ENCODE measurements at places on chromosomes 11 and 22.

- no peak for DNase-seq
These were observed 3.1 kb upstream of the ADORA2A start for GRCh38 chr22:24424001-24424900.

- DNase-seq = no peak
These were observed 517.4 kb downstream of the BUD13 start for GRCh38 chr11:116255321-116255953.

DNA sequence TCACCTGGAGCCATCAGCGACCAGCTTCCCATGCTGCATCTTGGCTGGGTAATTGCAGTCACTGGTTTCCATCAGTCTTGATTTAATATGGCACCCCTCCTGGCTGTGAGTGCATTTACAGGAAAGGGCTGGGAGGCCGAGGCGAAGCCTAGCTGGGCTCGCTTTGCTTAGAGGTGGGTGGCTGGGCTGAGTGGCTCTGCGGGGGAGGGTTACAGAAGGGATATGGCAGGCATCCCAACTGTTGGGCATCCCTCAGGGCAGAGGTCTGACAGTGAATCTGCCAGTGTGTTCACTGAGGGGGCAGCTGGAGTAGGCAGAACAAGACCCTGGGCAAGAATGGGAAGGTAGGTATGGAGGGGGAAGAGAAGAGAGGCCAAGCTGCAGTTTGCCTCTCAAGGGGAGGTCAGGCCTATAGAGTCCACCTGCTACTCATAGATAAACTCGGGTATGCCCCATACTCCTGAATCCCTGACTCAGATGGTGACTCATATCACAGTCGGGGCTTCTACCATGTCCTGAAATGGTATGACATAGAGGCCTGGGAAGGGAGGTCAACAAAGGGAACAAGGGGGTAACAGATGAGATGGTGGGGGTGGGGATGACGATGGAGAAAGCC is 77.5 kb upstream of the PHOX2A start:
- DNase-seq = no peak

- no peak for DNase-seq
These were observed 24.4 kb downstream of the OR8B12 start for GRCh38 chr11:124518989-124519451.

DNA sequence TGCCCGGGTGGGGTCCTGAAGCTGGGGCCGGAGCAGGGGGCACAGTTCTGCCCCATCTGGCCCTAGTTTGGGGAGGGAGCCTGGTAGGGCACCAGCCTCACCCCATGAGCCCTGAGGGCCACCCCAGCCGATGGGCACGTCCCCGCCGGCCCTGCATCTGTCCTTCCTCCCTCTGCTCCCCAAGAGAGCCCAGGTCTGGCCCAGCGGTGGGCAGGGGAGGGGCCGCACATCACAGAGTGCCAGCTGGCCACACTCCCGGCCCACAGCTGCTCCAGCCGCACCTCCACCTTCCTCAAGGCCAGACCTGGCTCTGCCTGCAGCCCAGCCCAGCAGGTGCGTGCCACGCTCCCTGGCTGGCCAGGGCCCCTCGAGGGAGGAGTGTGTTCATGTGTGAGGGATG is 21.6 kb downstream of the BRSK2 start:
- no peak for DNase-seq

- no peak for DNase-seq
These were observed 169.0 kb upstream of the GRK3 start for GRCh38 chr22:25395468-25395867.

DNA sequence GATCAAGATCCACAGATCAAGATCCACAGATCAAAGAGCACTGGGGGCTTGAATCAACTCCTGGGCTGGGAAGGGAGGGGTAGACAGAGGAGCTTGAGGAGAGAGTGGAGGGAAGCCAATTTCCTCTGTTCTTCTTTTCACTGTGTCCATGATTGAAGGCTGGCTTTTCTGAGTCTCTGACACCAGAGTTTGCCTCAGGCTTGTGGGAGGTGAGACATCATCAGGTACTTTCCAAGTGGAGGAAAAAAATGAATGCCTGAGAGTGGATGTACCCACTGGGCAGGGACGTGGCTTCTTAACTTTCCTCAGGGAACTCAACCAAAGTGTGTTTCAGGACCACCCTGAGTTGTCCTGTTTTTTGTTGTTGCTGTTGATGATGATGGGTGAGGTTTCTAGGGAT is 11.0 kb upstream of the HEPHL1 start:
- DNase-seq = no peak

GRCh38 chr11:122105044-122105758 is 10.8 kb downstream of the BLID start:
- no peak for DNase-seq

DNA sequence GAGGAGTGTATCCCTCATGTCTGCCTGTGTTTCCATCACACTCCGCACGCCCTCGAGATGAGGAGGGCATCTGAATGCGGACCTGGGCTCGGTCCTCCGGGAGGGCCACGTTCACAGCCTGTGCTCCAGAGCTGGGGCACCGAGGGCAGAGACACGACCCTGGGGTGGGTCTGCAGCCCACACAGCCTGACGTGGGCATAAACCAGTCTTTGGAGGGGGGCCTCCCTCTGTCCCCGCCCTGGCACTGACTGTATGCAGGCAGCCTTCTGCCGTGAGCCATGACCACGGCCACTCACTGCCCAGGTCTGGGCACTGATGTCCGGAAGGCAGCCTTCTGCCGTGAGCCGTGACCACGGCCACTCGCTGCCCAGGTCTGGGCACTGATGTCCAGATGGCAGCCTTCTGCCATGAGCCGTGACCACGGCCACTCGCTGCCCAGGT is 1425.1 kb downstream of the BRD1 start:
- no peak for DNase-seq

- DNase-seq = no peak
These were observed 18.2 kb upstream of the OR6A2 start for GRCh38 chr11:6817694-6818093.

- DNase-seq = no peak
These were observed 133.4 kb downstream of the DCDC1 start for GRCh38 chr11:31236143-31236542.

DNA sequence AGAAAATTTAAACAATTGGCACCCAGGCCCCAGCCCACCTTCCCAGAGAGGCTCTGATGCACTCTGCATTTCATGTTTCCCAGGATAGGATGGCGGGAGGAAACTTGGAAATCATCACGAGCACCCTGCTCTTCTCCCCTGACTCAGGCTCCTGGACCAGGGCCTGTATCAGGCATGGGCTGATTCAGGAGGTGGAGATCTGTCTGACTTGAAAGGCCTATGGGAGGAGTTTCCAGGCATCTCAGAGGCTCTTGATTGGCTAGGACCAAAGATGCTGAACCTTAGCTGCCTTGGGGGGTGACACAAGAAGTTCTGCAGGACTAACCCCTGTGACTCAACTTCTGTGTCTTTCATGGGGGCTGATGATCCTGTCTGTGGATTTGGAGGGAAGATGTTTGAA is 106.2 kb downstream of the PKNOX2 start:
- no peak for DNase-seq

GRCh38 chr11:128888034-128888985 is 2.8 kb upstream of the KCNJ5 start:
- DNase-seq = no peak

- no peak for DNase-seq
These were observed 8.0 kb downstream of the MYO7A start for GRCh38 chr11:77136074-77136473.

DNA sequence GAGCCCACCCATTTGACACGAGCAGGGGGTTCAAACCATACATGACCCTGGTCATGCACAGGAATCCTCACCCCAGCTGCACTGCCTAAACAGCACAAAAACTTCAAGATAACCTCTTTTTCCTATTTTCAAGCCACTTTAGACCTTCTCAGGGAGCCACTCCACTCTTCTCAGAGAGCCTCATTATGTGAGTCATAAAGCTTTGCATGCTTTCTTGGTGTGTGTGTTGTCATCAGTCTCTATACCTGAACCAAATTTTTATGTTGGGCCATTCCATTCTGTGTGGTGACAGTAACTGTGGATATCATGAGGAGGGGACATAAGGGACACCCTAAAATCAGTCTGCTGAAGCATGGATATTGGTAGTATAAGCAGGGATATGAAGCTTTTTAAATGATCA is 769.5 kb upstream of the API5 start:
- no peak for DNase-seq

DNA sequence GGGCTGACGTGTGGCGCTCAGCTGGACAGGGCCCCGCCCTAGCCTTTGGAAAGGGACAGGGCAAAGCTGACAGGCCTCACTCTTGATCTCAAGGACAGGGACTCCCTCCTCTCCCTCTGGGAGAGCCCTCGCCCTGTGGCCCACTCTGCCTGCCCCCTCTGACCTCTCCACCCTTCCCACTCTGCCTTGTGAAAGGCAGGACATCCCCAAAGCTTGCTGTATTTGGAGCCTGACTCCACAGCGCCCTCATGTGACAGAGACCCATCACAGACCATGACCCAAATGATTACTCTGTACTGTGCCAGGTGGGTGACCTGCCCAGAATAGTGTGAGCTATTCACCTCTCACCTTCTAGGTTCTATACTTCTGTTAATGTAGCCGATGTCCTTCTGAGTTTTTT is 18.8 kb downstream of the P2RY2 start:
- no peak for DNase-seq

GRCh38 chr11:90309693-90310092 is 86.8 kb upstream of the CHORDC1 start:
- no peak for DNase-seq

- DNase-seq = no peak
These were observed 1295.8 kb downstream of the BRD1 start for GRCh38 chr22:48531761-48532435.

- DNase-seq = no peak
These were observed 6.5 kb downstream of the IGLL5 start for GRCh38 chr22:22893891-22894739.

DNA sequence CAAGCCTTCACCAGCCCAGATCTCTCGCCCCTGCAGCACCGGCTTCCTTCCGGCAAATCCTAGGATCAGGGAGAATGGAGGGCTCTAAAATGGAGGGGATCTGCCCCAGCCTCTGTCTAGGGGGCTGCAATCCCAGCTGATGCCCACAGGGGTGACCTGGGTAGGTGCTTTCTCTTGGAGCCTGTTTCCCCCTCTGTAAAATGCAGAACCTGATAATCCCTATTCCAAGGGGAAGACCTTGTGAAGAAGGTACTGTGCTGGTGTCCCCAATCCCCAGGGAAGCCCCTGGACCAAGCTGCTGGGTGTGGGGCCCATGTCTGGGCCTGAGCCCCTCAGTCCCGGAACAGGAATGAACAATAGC is 2.8 kb downstream of the EMID1 start:
- DNase-seq = no peak

DNA sequence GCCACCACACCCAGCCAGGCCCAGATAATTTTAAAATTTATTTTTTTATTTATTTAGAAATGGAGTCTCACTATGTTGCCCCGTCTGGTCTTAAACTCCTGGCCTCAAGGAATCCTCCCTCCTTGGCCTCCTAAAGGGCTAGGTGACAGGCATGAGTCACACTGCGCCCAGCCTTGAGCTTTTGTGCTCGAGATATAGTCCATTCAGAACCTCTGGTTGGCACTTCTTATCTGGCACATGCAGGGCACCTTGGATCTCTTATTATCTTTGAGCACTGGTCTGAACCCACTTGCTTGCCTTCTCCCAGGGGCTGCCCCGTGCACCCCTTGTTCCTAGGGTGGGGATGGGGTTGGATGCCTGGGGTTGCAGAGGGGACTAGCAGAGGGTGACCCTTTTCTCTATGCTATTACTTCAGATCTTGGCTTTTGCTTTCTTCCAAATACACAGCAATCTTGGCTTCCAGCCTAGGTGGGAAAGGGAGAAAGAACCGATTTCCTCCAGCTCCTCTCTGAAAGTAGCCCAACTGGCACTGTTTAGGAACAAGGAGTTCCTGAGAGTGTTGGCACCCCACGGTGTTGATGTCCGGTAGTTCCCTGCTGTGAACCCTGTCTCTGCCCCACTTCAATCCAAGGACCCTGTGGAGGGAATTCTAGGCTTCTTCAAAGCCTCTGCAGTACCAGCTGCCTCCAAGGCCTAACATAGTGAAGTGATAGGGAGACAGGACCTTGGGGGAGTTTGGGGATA is 1.3 kb upstream of the SLC3A2 start:
- no peak for DNase-seq

DNA sequence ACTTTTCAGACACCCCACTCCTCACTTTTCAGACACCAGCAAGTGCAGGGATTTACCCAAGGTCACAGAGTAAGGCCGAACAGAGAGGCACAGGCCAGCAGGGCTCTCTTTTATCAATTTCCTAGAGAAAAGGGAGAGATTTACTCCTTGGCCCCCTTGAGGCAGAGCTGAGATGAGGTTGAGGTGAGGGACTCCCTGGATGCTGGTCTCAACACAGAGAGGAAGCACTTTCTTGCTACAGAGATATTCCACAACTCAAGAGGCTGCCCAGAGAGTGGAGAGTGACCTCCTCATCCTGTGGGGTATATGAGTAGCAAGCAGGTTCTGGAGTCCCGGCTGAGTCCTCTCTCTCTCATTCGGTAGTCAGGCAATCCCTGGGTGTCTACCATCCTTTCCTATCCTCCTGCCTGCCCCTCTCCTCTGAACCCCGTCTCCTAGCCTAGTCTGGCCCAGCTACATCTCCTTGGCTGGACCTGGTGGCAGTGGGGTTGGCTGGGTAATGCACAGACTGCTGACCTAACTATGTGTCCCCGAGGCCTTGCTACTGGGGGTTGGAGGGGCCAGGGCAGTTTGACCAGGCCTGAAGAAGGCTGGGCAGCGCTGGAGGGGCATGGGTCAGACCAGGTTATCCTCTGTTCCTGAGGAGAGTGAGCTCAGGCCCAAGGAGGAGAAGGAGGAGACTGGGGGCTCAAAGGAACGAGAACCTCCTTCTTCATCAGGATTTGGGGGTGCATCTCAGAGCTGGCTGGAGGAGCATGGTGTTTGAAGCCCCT is 1.8 kb upstream of the ARHGEF17 start:
- DNase-seq = no peak

GRCh38 chr11:94885133-94885532 is 88.2 kb downstream of the CWC15 start:
- no peak for DNase-seq

- no peak for DNase-seq
These were observed 43.4 kb downstream of the PISD start for GRCh38 chr22:31618471-31619176.

GRCh38 chr11:1938343-1939005 is 8.7 kb upstream of the MRPL23 start:
- no peak for DNase-seq

DNA sequence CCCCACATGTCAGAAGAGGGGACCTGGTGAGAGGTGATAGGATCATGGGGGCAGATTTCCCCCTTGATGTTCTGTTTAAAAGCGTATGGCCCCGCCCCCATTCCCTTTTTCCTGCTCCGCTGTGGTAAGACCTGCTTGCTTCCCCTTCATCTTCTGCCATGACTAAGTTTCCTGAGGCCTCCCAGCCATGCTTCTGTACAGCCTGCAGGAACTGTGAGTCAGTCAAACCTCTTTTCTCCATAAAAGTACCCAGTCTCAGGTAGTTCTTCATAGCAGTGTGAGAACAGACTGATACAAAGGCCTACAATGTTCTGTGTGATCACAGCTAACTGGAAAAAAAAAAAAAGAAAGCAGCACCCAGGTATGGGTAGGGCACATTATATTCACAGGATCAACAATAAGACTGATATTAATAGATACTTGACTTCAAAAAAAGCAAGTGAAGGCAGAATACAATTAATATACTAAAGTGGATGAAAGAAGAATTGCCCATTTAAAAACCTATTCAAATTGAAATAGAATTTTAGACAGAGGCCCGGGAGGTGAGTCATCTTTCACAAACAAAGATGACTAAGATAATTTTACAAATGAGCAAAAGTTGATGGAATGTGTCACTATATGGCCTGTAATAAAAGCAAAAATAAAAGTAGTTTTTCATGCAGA is 1.7 kb upstream of the OR52K1 start:
- no peak for DNase-seq

GRCh38 chr22:17376950-17377349 is 7.7 kb downstream of the CECR2 start:
- no peak for DNase-seq

All from coronary artery (tissue), 2 donors.